Right renal cortex interstitium (tissue), 3 donors: ENCODE measurements at places on chromosomes 4 and X. TPM values are rescaled to one million over a fixed set of nuclear protein-coding genes. Genes with fewer than 3 reads are reported as not detected.

Gene CXCL6
- polyA plus RNA-seq = not detected

Gene ZNF595
- polyA plus RNA-seq = 18.9 TPM

Gene TMEM31
- polyA plus RNA-seq = 1.5 TPM

- DNase-seq = no peak
Measured at GRCh38 chrX:76454456-76454927, 27.0 kb downstream of the MAGEE1 start.

DNA sequence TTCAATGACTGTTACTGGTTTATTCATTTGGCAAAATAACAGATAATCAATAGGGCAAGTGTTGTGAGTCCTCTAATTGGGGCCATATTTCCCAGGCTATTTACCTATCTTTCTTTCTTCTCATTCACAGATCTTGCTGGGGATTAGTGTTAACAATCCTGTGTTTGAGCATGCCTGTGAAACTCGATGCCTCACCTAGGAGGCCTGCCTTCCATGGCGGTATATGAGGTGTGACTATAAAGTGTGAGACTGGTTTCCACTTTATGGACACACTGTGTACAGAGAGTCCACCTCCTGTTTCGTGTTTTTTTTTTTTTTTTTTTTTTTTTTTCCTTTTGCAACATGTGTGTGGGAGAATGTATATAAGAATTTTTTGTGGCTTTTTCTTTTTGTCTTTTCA, 199.3 kb downstream of the BMPR1B start:
- peak; percentile 36 for DNase-seq

DNA sequence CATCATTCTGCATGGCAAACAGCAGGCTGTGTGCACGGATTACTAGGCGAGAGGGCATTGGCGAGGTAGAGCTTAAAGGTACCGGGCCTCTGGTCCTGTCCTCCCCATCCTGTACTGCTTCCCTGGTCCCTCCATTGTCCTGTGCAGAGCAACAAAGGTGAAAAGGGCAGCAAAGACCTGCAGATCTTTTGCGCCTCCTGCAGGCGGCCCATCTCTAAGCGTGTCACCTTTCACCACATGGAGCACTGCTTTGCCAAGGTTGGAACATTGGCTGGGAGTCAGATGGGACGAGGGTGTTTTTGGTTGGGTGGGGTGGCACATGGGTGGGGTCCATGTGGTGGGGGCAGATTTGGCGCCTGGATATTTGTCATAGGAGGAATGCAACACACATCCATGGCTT, 64.7 kb upstream of the UXT start:
- DNase-seq = no peak

DNA sequence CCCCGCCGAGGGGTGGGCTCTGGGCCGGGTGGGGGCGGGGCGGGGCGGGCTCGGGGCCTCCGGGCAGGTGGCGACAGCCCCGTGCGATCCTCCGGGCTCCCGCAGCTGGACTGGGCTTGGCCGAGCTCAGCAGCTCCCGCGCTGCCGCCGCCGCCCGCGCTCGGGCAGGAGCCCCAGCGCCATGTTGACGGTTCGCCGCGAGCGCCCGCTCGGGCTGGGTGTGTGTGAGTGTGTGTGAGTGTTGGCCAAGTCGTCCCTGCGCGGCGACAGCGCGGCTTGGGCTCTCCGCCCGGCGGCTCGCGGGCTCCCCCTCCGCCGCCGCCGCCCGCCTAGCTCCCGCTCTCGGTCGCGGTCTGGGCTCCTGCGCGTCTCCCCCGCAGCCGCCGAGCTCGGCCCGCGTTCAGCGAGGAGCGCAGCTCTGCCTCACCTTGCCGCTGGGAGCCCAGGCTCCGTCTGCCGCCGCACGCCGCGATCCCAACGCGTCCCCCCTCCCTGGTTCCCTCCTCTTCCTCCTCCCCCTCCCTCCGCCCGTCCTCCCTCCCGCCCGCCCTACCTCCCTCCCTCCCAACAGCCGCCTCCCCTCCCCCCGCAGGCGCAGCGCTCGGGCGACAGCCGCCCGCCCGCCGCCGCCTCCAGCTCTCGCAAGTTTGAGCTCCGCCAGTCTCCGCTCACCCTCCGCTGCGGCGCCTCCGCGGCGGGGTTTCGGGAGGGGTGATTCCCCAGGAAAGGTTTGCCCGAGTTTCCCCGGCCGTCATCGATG, at the start of gene BCOR:
Gene BCOR (minus strand): TSS at position 455 of the 760 bp plus-strand sequence. CDS start 20,029 bp downstream, outside the sequence.
- no peak for DNase-seq

GRCh38 chr4:30399476-30399875, 320.7 kb upstream of the PCDH7 start:
- no peak for DNase-seq

GRCh38 chr4:155769090-155769489, 10.3 kb downstream of the GUCY1B1 start:
- no peak for DNase-seq
